ENCODE measurements at places on chromosomes 3 and 15. TPM values are rescaled to one million over a fixed set of nuclear protein-coding genes. Genes with fewer than 3 reads are reported as not detected.

DNA sequence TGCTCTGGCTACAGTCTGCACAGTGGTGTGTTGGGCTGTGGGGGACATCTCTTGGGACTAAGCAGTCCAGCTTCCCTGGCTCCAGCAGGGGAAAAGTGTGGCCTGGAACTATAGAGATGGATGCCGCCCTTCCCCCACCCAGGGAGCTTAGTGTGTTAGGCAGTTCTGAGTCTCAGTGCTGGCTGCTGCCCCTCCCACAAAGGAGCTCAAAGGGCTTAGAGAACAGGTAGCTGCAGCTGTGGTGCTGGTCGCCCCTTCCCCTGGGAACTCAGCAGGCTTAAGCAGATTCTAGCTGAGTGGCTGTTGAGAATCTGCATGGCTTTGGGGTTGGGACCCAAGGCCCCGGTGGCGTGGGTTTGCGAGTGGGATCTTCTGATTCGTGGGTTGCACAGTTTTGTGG is 190.8 kb downstream of the PDCD6IP start:
- H3K36me3 ChIP-seq, result no peaks in the 10 kb centered on the region
- no peak overlapping the region for H3K4me3 ChIP-seq
- DNase-seq, result no peak
- H3K27ac ChIP-seq, result no peak overlapping the region

Gene FRMD4B
- total RNA-seq, result 9.4 TPM

Gene SLITRK3
- total RNA-seq, result 3.8 TPM

- H3K4me3 ChIP-seq, result no peak overlapping the region
- no peaks in the 10 kb centered on the region for H3K36me3 ChIP-seq
- no peaks in the 10 kb centered on the region for H3K27me3 ChIP-seq
These were observed 105.3 kb upstream of the UBE3A start for GRCh38 chr15:25544076-25544475.

GRCh38 chr3:39937874-39938273 is 128.5 kb downstream of the MYRIP start:
- DNase-seq, result no peak
- H3K4me3 ChIP-seq, result no peak overlapping the region
- no peaks in the 10 kb centered on the region for H3K27me3 ChIP-seq
- H3K36me3 ChIP-seq, result no peaks in the 10 kb centered on the region

Gene RFC4
- total RNA-seq, result 14.0 TPM

Gene NUP210
- 0.29 TPM for total RNA-seq

Gene PRSS50
- not detected for total RNA-seq

Gene GASK1A
- total RNA-seq, result 26.3 TPM

Gene ANXA2
- total RNA-seq, result 811 TPM

Measured in uterus (tissue), 4 donors.